ENCODE measurements at places on chromosomes 11 and 22.

- no peak for DNase-seq
Measured at GRCh38 chr11:68064926-68065325, 26.1 kb downstream of the TCIRG1 start.

DNA sequence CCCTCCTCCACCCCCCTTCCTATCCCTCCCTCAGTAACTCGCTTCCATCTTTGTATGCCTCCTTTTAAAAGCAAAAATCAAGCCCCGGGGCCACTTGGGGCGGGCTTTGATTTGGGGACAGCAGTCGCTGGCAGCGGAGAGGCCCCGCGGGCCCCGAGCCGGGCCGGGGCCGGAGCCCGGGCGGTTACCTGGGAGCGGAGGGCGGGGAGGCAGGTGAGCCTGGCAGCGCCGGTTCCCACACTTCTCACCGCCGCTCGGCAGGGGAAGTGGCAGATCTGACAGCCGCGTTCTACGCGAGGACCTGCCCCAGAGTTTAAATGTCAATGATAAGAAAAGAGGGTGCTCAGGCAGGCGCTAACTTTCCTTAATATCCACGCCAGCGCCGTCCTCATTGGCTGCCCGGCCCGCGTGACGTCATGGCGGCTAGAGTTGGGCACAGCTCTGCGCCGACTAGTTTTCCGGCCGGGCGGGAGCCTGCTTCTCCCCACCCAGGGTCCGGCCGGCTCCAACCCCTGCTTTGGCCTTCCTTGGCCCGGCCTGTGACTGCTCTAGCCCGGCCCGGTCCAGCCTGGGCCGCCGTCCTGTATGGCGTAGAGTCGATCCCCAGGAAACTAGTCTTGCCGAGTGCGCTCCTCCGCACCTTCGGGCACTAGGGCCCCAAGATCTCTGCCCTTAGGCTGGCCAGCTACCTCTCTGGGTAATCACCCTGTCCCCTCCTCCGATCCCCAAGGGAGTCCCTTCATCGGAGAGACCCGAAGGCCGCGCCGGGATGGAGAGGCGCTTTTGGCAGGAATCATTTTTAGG is 6.7 kb upstream of the PAX6 start:
- no peak for DNase-seq

- no peak for DNase-seq
Measured at GRCh38 chr22:22812031-22812905, 75.3 kb upstream of the IGLL5 start.

- DNase-seq = no peak
Measured at GRCh38 chr11:107566569-107566968, 1.0 kb upstream of the ALKBH8 start.

GRCh38 chr11:79592824-79593223 is 152.0 kb upstream of the TENM4 start:
- no peak for DNase-seq

GRCh38 chr11:71235719-71236118 is 16.7 kb downstream of the SHANK2 start:
- DNase-seq = no peak

DNA sequence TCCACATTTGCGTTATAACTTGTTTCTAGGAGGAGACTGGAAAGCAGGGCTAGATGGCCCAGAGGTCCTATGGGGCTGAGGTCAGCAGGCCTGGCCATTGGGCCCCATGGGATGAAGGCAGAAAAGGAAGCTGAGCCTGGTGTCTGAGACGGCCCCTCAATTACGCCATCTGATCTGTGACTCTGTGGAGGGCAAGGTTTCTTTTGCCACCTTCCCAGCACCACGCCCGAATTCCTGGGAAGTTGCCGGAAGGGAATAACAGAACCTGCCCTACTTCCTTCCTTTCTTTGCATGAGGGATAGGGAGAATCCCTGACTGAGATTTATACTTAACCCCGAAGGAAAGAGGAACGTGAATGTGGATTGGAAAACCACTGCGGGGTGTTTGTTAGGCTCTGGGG is 118.1 kb downstream of the MPPED1 start:
- no peak for DNase-seq

GRCh38 chr22:30860176-30861105 is 108.1 kb downstream of the MORC2 start:
- DNase-seq = no peak

DNA sequence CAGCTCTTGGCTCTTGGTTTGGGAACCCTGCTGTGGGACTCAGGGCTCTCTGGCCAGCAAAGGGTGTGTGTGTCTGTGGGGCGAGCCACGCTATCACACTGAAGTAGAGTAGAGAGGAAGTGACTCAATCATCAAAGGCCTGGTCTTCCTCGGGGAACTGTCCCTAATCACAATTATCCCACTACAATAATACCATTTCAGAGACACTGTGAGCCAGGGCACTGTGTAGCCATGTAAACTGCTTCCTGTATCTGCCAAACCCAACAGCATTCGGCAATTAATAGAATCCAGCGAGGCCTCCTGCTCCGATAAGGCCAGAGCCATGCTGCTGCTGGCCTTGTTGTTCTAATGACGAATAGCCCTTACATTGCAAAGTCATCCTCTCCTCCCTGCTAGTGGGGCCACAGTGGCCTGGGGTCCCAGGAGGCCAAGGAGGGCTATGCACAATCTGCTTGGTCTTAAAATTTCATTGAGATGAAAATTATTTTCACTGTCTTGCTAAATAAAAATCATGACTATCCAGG is 49.8 kb upstream of the LMO2 start:
- DNase-seq = no peak
